Stimulated activated CD8-positive, alpha-beta memory T cell treated with anti-CD3 and anti-CD28 coated beads, Interleukin-12 subunit alpha, Interleukin-12 subunit beta, amount 100 ng/mL, for 4 hours (primary cell): ENCODE measurements at places on chromosomes 1 and 21.

DNA sequence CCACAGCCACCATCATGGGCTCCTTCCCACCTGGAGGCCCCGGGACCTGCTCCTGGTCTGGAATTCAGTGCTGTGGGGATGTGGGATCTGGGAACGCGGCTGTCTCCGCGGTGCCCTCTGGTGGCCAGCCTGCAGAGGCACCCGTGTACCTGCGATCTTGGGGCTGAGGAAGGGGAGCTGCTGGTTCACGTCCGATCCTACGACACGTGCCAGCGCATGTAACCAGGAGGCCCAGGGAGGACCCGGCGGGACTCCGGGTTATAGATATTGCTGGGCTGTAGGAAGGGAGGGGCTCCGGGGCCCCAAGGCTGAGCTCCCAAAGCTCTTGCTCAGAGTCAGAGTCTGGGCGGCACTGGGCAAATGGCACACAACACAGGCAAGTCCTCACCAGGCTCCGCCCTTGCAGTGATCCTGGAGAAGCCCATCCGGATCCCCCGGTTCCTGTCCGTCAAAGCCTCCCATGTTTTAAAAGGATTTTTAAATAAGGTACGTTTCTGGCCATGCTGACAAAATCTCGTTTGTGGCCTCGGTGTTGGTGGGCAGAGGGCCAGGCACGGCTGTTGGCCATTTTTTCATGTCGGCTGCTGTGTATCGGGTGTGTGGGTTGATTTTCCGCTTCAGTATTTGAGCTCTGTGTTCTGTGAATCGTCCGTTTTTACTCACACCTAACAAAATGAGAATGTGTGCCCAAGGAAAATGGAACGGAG is 20.1 kb downstream of the FAAP20 start:
- no peak for DNase-seq

DNA sequence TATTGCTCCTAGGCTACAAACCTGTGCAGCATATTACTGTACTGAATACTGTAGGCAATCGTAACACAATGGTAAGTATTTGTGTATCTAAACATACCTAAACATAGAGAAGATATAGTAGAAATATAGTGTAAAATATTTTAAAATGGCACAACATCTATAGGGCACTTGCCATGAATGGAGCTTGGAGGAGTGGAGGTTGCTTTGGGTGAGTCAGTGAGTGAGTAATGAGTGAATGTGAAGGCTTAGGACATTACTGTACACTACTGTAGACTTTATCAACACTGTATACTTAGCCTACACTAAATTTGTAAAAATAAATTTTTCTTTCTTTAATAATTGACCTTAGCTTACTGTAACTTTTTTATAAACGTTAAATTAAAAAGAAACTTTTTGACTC is 7.9 kb downstream of the LEFTY2 start:
- no peak for DNase-seq

GRCh38 chr1:15350551-15351200 is 59.0 kb upstream of the EFHD2 start:
- DNase-seq, result no peak

DNA sequence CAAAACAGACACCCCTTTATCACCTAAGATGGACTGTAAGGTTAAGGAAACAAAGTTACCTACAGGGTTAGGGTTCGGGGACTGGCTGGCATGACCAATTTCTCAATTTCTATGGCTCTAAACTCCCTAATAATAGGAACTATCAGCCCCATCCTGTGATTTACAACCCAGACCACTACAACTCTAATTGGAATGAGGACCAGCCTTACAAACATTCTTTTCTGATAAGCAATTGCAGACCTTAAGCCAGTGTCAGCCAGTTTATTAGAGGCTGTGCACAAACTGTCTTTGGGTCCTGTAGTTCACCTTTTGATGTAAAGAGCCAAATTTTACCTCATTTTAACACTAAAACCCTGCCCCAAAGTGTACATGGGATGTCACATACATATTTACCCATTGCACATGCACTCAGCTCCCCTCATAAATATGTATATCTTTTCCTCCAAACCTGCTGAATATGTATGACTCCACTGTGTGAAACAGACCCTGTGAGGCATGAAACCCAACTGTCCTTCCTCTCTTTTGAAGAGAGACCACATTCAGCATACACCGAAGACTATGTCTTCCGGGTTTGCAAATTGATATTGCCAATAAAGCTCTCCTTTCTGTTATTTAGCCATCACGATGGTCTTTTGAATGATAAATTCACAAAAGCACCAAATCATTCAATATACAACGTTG is 7.3 kb upstream of the APP start:
- no peak for DNase-seq

DNA sequence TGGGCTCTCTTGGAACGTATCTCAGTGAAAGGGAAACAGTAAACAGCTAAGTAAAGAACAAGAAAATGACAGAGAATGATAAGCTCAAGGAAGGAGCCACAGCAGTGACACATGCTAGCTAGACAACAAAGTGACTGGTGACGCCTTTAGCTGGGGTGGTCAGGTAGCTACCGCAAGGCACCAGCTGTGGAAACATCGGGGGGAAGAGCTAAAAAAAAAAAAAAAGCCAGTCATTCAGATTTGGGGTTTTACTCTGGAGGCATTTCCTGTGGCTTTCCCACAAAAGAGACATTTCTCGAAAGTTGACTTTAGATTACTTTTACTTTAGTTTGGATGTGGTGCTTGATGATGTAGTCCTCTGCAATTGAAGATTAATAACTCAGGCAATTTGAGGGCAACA is 2.1 kb downstream of the FHAD1 start:
- DNase-seq, result peak; percentile 25

GRCh38 chr1:179761846-179762640 is 19.0 kb downstream of the FAM163A start:
- DNase-seq, result no peak

DNA sequence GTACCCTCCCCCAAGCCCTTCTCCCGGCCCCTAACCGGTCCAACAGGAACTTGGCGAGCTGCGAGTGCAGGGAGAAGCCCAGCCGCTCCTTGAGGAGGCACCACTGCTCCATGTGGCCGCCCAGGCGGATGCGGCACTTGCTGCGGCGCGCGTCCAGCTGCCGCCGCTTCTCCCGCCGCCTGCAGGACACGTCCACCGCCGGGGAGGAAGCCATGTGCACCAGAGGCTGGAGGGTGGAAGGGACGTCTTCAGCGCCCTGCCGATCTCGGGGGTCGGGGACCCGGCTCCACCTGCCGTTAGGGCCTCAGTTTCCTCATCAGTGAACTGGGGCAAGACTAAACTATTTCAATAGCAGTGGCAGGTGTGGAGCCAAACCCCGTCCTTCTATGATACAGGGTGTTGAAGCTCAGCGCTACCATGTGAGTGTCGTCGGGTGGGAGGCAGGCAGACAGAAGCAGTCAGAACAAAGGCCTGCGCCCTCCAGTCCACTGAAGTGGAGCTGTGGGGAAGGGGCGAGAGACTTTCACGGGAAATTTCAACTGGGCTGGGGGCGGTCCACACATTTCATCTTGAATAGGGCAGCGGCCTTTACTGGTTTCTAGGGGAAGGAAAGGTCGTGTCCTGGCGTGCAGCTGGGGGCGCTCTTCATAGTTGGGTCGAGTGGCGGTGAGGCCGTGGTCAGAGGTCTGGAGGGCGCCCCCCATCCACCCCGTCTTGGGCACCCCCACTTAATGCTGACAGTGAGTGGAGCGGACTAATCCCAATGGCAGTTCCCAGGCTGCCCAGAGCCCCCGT is 592 bp downstream of the ZNF692 start:
- DNase-seq, result no peak

GRCh38 chr1:167544447-167545093 is 9.0 kb downstream of the CREG1 start:
- no peak for DNase-seq

DNA sequence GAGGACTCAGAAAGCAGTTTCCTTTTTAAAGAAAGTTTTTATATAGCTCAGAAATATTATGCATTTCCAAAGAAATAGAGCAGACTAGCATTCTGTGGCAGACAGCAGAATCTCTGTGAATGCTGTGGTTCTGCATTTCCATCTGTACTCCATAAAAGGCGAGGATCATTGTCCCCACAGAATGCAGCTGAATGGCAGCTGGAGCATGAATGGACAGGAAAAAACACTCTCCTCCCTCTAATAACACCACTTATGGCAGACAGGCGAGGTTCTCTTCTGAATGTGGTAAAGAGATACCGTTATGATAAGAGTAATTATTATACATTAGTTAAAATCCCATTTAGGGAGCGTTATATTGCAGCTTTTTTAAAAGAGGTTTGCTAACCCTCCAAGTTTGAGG is 81.4 kb upstream of the WLS start:
- no peak for DNase-seq

DNA sequence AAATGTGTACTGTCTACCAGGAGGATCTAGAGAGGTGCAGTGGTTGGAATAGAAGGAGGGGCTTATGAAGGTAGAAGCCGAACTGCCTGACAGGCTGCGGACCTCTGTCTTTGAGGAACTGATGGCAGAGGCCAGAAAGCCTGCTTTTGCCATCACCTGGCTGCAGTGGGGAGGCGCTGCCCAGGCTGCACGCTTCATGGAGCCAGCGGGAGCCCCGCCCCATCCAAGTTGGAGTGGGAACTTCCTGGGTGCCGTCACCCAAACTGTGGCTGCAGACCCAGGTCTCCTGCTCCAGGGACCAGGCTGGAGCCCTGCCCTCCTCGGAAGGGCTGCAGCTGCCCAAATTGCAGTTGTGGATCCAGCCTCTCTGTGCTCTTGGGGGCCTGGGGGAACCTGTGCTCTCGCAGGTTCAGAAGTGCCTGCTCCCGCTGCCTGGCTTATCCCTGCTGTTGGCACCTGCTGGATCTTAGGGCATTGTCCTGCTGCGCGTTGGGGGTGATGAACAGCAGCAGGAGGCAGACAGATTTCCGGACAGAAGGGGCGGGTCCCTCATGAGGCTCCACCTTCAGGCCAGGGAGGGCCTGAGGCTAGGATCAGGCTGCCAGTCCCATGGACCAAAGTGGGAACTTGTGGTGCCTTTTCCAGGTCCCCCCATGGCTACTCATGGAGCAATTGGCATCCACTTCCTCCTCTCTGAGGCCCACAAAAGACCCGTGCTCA is 118.0 kb upstream of the PLPPR4 start:
- no peak for DNase-seq

GRCh38 chr21:46122237-46122671 is 24.3 kb downstream of the COL6A2 start:
- no peak for DNase-seq

GRCh38 chr1:49200738-49201137 is 424.0 kb upstream of the BEND5 start:
- DNase-seq, result no peak

DNA sequence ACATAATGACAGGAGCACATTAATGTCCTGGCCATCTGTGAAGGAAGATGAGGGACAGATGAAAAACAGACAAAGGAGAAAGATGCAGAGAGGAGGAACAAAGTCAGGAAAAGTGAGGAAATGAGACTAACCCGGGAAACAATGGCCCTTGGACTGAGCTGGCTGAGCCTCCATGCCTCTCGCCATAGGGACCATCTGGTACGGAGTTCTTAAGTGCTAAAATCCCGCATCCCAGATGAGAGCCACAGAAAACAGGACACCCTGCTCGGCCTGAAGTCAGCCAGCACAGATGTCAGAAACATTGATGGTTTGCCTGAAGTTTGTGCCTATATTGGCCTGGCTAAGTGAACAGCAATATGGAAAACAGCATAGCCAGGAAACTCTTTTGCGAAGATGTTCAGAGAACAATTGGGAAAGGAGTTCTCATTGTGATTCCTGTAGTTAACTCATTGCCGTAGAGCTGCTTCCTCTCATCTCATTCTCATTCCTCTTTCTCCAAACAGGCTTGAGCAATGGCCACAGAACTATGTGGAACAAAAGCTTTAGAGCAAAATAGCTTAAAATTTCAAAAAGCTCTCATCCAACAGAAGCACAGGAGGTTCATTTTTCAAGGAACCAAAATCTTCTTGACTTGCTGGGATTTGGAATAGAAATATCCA is 96.6 kb downstream of the ASTN1 start:
- no peak for DNase-seq

DNA sequence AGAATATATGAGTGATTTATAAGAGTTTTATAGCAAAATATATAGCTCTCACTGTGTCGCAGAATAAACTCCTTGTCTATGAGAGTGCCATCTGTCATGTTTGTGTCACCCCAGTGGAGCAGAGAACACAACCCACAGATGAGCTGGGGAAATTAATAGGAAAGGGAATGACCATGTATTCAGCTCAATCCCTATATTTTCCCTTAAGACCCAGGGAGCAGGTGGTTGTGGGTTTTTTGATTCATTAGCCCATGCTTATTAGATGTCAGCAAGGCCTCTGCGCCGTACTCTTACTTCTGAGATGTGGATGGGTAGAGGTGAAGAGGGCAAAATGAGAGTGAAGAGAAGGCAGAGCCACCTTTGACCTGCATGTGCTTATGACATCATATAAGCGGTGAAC is 4.1 kb upstream of the GREM2 start:
- no peak for DNase-seq

GRCh38 chr1:95353194-95353593 is 119.2 kb downstream of the RWDD3 start:
- no peak for DNase-seq

DNA sequence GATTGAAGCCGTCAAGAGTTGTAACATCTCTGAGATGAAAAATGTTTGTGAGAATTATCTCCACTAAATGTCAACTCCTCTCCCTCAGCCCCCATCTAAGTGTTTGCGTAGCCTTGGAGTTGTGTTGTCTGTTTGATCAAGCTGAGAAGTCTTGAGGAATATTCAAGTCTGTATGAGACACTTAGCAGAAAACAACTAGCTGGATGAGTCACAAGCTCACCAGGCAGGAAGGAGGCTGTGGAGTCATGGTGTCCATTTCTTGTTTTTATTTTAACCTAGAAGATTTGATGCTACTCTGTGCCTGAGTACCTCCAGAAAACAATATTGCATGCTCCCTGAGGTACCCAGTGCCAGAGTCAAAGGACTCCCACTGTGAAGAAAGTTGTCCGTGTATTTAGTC is 211.6 kb upstream of the PLXNA2 start:
- no peak for DNase-seq

- DNase-seq, result no peak
Measured at GRCh38 chr1:212607206-212607912, 1.2 kb upstream of the ATF3 start.

GRCh38 chr1:37851262-37851661 is 8.1 kb downstream of the MTF1 start:
- DNase-seq, result no peak

GRCh38 chr1:108117945-108118902 is 81.9 kb downstream of the SLC25A24 start:
- DNase-seq, result no peak

DNA sequence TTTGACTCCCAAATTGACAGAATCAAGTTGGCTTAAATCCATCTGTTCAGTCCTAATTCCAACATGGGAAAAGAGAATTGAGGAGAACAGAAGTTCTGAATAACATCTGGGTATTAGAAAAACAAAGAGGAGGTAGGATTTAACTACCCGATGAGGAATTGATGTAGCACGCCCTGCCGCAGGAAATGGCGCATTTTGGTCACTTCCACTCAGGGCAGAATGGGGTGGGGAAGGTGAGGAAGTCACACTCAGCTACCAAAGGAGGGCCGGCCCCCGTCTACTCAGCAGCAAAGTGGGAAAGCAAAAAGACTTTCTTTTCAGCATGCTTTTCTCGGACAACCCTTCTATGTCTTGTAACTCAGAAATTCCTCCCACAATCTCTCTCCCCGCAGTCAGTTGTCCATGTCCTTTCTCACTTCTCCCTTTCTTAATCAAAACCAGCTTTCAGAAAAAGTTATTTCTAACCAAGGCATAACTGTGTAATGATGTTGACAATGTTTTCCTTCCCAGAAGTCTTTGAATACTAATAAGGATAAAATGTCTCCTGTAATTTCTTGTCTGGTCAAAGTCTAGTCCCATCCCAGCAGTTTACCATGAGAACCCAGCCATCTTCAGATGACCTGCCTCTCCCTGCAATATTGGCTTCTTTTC is 60.5 kb upstream of the SIPA1L2 start:
- DNase-seq, result no peak
